ENCODE measurements at places on chromosomes 4 and X.
A peak's percentile ranks its signal among the peaks of the same experiment; 100 is the strongest.

DNA sequence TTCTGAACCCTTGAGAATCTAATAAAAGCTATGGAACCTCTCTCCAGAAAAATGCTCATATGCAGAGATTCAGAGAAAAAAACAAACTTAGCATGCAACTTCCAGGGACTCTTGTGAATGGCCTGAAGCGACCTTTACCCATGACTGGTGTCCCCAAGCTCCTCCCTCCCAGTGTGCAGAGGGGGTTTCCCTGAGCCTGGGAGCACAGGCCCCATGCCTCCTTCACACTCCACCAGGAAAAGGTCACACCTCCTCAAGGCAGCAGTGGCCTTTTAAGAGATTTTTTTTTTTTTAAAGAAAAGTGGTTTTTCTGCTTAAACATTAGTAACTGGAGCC is 13.3 kb upstream of the UBA6 start:
- DNase-seq = no peak

DNA sequence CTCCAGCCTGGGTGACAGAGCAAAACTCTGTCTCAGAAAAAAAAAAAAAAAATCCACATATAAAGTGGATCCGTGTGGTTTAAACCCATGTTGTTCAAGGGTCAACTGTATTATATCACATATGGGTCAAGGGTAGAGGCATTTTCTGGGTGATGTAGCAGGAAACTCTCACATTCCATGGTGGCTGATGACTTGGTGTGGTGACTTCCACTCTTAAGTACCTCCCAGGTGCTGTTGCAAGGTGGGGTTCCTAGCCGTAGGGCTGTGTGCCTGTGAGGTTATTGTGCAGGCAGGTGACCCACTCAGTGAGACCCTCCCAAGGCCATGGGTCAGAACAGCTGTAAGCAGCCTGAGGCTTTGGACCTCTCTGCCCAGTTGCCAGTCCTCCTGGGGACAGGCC is 17.0 kb downstream of the ELF4 start:
- no peak for DNase-seq

DNA sequence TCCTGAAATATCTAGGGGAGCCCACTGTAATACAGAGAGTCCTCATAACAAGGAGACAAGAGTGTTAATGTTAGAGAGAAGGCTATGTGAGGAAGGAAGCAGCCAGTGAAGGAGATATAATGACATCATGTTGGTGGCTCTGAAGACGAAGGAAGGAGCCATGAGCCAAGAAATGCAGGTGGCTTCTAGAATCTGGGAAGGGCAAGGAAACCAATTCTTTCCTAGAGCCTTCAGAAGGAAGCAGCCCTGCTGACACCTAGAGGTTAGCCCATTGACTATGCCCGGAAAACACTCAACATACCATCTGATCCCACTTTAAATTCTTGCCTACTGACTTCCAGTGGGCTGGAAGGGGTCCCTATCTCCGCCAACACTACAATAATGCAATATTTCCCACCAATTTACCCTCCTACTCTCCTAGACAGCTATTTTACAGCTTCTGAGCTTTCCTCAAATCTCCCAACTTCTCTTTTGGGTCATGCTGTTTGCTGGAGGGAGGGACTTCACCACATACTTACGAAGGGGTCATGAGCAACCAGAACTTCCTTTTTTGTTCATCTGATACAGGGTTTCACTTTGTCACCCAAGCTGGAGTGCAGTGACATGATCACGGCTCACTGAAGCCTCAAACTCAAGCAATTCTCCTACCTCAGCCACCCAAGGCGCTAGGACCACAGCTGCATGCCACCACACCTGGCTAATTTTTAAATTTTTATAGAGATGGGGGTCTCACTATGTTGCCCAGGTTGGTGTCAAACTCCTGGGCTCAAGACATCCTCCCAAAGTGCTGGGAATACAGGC is 25.2 kb upstream of the G3BP2 start:
- DNase-seq = peak; percentile 79

GRCh38 chr4:99811850-99812249 is 4.8 kb upstream of the DAPP1 start:
- DNase-seq = peak; percentile 78

GRCh38 chr4:186689476-186689875 is 34.2 kb downstream of the FAT1 start:
- DNase-seq = no peak

GRCh38 chr4:183610613-183611012 is 48.4 kb downstream of the RWDD4 start:
- no peak for DNase-seq

- DNase-seq = no peak
Observed at GRCh38 chr4:95548738-95549245, at the start of gene UNC5C. Gene UNC5C, minus strand, starts transcription at chr4:95548973.

DNA sequence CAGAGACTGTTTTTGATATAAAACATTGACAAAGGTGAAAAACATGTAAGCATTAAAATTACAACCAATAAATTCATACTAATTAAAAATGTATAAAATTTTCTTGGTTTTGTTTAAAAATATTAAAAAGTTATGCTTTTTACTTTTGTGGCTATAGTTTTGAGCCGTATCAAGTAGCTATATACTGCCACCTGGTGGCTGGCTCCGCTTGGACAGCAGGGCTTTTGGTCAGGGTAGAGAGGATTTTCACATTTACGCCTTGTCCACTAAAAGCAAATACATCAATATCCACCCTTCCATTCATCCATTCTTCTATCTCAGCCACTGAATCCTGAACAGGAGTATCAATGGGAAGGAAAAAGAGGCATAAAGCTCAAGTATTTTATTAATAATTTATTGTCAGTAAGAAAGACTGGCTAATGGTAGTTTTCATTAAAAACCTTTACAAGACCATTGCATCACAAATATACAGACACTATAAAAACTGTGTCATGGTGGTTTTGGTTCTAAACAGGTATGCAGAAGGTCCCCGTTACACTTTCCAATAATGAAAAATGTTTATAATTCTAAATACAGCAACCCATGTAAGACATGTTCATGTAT is 32.1 kb upstream of the MTNR1A start:
- peak; percentile 64 for DNase-seq

GRCh38 chrX:134909261-134909660 is 81.5 kb upstream of the SMIM10 start:
- DNase-seq = no peak

DNA sequence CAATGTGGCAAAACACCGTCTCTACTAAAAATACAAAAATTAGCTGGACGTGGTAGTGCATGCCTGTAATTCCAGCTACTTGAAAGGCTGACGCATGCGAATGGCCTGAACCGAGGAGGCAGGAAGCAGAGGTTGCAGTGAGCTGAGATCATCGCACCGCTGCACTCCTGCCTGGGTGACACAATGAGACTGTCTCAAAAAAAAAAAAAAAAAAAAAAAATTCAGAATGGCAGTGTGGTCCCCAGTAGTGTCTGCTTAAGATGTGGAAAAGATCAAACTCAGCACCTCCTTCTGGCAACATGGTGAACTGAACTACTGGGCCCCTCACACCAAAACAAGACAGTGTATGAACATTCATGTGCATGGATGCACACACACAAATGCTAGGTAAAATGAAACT is 32.2 kb downstream of the SMS start:
- DNase-seq = peak; percentile 76

DNA sequence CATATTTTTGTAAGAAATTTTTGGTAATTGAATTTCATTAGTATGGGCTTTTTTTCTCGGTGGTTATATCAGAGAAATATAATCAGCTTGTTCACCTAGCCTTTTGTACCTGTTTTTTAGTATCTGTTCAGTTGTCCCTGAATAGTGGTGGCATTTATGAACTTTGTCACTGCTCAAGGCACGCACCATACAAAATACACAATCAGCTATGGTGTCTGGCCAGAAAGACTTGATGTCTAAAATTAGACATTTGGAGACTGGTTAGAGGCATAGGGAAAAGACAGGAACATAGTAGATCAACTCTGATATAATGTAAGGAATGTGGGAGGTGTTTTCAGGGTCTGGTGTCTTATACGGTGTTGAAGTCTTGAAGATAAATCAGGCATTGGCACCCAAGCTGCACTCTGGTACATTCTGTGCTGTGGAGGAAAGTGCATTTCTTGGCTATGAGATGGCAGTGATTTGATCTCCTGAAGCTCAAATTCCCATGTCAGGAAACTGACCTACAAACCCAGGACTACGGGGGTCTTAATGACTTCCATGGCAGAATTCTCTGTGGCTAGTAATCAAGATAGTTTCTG is 3.6 kb downstream of the ART3 start:
- DNase-seq = no peak

GRCh38 chrX:138917781-138918180 is 206.3 kb upstream of the FGF13 start:
- DNase-seq = no peak

DNA sequence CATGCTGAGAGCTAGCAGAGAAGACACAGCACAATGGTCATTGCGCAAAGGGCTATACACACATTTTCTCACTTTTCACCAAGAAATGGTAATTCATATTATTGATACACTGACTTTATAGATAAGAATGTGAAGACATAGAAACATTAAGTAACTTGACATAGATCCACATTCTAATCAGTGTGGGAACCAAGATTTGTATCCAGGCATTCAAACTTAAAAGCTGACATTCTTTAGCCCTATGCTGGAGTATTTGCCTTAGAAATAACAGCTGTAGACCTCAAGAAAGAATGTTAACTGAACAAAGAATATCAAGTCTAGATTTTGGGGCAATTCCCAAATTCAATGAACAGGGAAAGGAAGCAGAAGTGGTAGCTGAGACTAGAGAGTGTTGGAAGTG is 384.8 kb downstream of the IL15 start:
- no peak for DNase-seq

GRCh38 chr4:123163501-123163900 is 233.1 kb upstream of the SPRY1 start:
- DNase-seq = peak; percentile 21

DNA sequence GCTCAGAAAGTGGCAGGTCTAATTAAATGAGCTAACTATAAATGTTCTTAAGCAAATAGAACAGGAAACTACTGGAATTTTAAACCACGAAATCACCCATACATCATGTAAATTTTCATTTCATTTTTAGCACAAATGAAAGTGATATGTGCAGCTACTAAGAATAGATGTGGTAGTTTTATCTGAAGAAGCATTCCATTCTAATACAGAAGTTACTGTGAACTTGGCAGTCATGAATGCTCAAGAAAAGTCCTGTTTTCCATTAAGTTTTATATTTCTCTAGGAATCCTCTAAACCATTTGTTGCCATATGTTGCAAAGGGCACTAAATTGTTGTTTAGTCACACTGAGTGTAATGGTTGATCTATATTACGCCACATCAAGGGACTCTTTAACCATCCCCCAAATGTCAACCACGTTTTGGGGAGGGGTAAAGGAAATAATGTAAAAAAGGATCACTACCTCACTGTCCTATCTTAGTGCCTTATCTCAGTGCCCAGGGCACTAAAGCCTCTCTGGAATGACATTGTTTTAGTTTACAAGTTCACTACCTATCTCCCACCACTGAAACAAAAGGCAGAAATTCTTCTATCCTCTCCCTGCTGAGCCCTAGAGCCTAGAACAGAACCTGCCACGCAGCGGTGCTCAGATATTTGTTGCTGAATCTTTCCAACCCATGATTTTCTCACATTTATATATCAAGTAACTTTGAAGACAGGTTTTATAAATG is 118.0 kb downstream of the SHISA3 start:
- peak; percentile 1 for DNase-seq

DNA sequence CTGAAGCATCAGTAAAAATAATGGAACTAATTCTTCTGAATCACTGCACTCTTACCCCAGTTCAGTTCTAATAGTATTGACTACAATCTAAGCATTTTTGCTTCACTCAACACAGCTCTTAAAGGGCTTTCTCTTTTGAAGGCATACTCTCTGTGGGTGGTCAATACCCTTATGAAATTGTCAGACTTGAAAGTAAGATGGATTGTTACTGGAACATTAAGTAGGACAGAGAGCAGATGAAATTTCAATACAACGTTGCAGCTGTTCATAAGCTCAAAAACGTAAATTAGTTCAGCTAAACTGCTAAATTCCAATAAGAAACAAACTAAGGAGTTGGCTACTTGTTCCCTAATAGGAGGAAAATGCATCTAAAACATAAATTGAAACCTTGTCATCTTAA is 352.3 kb upstream of the TENM3 start:
- DNase-seq = no peak

GRCh38 chrX:71565474-71566041 is 12.7 kb upstream of the GCNA start:
- no peak for DNase-seq

DNA sequence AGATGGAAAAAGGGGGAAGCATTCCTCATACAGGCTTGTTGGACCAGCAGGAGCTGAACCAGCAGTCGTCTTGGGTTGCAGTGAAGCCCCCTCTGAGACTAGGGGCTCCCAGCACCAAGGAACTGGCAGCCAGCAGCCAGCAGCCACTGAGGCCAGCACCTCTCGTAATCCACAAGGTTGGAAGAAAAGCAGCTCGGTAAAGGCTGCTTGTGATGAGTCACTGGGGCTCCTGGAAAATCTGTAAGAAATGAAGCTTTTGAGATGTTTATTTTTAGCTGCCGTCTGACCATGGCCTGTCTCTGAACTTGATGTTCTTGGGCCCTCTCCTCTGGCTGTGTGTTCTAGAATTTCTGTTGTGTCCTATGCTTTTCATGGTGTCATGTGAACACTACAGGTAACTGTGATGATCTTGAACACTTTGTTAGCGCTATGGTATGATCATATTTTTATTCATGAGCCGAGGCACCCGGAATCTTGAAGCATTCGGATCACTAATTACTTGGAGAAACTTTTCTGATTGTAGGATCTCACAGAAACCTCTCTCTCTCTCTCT is 18.6 kb downstream of the CLCN4 start:
- peak; percentile 35 for DNase-seq

GRCh38 chr4:46818604-46819003 is 90.4 kb downstream of the COX7B2 start:
- DNase-seq = no peak

GRCh38 chrX:3738509-3738908 is 25.1 kb upstream of the PRKX start:
- DNase-seq = no peak

DNA sequence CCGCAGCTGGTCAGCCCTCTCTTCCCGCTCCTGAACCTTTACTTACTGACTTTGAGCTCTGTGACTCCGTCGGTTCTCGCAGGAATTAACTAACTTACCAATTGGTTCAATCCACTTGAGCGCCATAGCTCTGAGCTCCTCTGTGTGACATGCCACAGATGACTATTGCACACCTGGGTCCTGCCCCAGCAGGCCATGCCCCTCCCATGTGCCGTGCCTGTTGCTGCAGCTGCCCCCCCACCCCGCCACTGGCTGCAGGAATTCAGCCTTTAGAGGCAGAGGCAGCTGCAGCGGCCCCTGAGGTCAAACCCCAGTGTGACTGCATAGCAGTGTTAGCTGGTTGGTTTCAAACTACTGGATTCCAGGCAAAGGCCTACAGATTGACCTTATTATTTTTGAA is 70.6 kb downstream of the MTMR1 start:
- no peak for DNase-seq

GRCh38 chrX:120839491-120839890 is 36.2 kb downstream of the CT47B1 start:
- DNase-seq = no peak

GRCh38 chr4:65670331-65671031 is at the start of gene EPHA5:
Gene EPHA5, minus strand, starts transcription at chr4:65670489. Its CDS starts 747 bp downstream, at chr4:65669742.
- DNase-seq = peak; percentile 26

GRCh38 chr4:5842456-5842855 is 50.4 kb downstream of the CRMP1 start:
- DNase-seq = no peak

- DNase-seq = no peak
Observed at GRCh38 chrX:136086521-136086920, 60.8 kb upstream of the FHL1 start.

All from KBM-7 (cell line).